ENCODE measurements at places on chromosomes 3 and 15. TPM values are rescaled to one million over a fixed set of nuclear protein-coding genes. Genes with fewer than 3 reads are reported as not detected.

GOLGA8N gene
- 18.1 TPM for total RNA-seq

SPINK8 gene
- not detected for total RNA-seq

GP5 gene
- 0.33 TPM for total RNA-seq

- no peak for DNase-seq
Observed at GRCh38 chr3:56970461-56970879, 90.0 kb upstream of the SPATA12 start.

GRCh38 chr3:133803469-133803868 is 2.1 kb upstream of the SRPRB start:
- DNase-seq: no peak

DNA sequence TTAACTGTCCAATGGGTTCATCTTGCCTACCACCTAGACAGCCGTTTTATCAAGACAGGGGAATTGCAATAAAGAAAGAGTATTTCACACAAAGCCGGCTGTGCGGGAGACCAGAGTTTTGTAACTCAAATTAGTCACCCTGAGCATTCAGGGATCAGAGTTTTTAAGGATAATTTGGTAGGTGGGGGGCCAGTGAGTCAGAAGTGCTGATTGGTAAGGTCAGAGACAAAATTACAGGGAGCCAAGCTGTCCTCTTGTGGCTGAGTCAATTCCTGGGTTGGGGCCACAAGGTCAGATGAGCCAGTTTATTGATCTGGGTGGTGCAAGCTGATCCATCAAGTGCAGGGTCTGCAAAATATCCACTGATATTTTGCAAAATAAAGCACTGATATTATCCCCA is 29.9 kb upstream of the GPD1L start:
- DNase-seq: no peak

HOMER2 gene
- 7.1 TPM for total RNA-seq

GRCh38 chr3:134799393-134799792 is 4.3 kb downstream of the EPHB1 start:
- DNase-seq: no peak

DNA sequence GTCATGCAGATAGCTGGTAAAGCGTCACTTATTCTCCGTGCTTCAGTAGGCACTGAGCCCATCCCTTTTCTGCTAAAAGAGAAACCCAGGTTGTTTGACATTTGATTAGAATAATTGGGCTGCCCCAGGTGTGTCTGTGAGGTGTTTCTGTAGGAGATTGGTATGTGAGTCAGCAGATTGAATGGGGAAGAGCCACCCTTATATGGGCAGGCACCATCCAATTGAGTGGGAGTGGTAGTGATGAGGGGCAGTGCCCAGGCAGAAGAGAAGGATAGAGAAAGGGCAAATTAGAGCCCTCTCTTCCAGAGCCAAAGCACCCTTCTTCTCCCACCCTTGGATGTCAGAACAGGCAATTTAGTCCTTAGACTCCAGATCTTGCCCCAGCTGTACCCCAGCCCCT is 384.3 kb upstream of the GBE1 start:
- no peak for DNase-seq

SHQ1 gene
- 17.0 TPM for total RNA-seq

- DNase-seq: no peak
Observed at GRCh38 chr15:72934921-72935320, 117.3 kb upstream of the NEO1 start.
